Endodermal cell (in vitro differentiated cells): ENCODE measurements at places on chromosomes 7 and 10.
A peak's percentile ranks its signal among the peaks of the same experiment; 100 is the strongest.

GRCh38 chr7:66840316-66840715, 80.7 kb upstream of the TMEM248 start:
- H3K4me3 ChIP-seq = no peak overlapping the region
- H3K4me1 ChIP-seq = no peaks in the 10 kb centered on the region
- no peak for DNase-seq

DNA sequence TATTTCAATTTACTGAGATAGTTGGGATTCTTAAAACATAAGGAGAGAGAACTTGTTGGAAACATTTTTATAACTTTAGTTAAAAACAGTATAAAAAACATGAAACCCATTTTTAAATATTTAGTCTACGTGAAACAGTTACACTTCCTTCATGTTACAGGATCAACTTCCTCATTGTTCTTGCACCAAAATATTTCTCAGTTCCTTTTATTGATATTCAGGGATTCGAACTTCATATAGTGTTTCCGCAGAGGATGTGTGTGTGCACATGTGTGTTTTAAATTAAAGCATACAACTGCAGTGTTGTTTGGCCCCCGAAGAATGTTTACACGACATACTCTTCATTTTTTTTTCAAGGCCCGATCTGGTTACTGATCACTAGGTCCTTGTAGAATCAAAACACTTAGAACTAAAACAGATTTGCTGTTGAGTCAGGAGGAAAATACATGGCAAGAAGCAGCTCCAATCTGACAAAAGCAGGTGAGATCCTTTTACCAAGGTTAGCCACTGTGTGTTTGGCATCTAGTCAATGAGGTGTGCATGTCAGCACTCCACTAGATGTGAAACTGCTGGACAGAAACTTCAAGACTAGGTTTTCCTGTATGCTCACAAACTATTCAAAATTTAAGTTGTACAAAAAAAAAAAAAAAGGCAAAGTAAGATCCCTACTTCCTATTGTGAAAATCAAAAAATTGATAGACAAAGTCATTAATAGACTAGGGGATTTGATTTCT, 60.4 kb downstream of the INSYN2A start:
- H3K4me1 ChIP-seq = no peaks in the 10 kb centered on the region
- H3K27ac ChIP-seq = no peak overlapping the region
- H3K4me3 ChIP-seq = no peak overlapping the region
- peaks cover 20% of the 10 kb centered on the region for H3K36me3 ChIP-seq
- DNase-seq = no peak

DNA sequence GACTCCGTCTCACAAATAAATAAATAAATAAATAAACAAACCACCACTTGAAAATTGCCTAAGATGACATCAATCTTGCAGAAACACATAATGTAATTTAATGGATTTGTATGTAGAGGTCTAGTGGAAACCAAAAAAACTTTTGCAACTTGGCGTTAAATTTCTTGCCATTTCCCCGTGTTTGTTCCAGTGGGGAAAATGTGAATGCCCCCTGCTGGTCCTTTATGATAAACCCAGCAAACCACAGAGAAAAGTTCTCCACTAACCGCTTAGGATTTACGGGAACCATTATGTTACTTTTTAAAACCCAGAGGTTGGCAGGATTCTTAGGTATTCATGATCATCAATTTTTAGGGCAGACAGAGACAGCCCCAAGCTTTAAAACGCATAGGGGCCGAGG, 32.5 kb downstream of the LAMB4 start:
- no peaks in the 10 kb centered on the region for H3K36me3 ChIP-seq
- H3K27ac ChIP-seq = no peak overlapping the region
- no peaks in the 10 kb centered on the region for H3K27me3 ChIP-seq
- no peak for DNase-seq

DNA sequence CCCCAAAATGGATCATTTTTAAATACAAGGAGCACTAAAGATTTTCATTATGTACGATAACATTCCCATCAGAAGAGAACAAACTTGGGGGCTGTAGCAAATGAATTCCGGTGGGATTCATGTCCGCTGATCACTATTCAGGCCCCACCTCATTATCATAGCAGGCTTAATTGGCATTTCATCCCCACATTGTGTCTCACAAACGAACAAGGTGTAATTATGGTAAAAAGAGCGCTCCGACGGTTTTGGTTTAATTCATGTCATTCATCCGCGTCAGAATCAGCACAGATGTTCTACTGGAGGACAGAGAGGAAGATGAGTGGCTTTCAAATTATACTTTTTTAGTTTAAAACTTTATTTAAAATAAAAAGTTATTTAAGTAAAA, 124.7 kb downstream of the MAD1L1 start:
- H3K36me3 ChIP-seq = peaks cover 4% of the 10 kb centered on the region
- peak overlapping the region; percentile 97 for H3K27ac ChIP-seq
- no peaks in the 10 kb centered on the region for H3K27me3 ChIP-seq
- H3K4me3 ChIP-seq = no peak overlapping the region
- no peak for DNase-seq

- H3K4me1 ChIP-seq = peaks cover 10% of the 10 kb centered on the region
- DNase-seq = no peak
- H3K4me3 ChIP-seq = no peak overlapping the region
- no peak overlapping the region for H3K27ac ChIP-seq
- H3K36me3 ChIP-seq = no peaks in the 10 kb centered on the region
- no peaks in the 10 kb centered on the region for H3K27me3 ChIP-seq
Measured at GRCh38 chr7:69953136-69954067, 355.1 kb downstream of the AUTS2 start.
